ENCODE measurements at places on chromosomes 2 and 18.
A peak's percentile ranks its signal among the peaks of the same experiment; 100 is the strongest.

DNA sequence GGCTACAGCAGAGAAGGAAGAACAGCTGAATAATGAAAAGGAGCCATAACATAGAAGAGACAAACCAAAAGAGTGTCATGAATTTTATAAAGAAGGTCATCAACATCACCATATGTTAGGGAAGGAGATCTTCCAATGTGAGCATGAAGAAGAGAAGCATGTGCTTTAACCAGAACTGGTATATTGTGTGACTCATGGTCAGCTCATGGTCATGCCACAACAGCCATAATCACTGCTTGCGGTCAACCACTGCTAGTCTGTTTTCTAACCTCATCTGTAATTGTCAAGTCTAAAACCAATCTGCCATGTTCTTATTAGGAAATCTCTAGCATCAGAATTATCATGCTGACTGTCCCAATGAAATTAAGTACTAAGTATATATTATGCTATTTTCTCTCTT, 204.1 kb upstream of the VRK2 start:
- no peak for DNase-seq

DNA sequence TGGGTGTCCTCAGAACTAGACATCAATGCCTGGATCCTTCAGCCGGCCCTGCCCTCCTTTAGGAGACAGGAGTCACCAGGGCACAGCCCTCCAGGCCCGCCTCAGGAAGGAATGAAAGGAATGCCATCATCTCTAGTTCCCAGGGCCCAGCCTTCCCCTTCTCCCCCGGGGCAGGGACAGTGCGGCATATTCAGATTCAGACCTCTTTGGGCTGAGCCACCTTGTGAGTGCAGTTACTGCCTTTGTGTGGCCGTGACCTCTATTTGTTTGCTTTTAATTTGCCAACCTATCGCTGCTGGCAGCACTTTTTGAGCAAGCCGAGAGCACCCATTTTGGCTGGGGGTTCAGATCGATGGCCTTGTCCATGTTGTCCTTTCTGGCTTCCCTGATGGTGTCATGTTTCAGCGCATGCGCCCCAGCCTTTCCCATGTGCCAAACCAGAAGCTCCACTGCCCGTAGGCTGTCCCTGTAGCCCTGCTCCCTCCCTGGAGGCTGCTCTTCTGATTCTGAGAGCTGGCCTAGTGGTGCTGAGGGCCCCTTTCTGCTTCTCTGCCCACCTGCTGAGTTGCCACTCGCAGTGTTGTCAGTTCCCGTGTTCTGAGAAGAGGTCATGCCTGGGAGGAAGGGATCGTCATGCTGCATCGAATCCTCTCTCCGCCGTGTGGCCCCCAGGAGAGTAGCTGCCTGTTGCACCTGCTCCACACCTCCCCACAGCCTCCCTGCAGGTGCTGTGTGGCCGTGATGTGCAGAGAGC, 10.9 kb downstream of the ANKRD23 start:
- no peak for DNase-seq

DNA sequence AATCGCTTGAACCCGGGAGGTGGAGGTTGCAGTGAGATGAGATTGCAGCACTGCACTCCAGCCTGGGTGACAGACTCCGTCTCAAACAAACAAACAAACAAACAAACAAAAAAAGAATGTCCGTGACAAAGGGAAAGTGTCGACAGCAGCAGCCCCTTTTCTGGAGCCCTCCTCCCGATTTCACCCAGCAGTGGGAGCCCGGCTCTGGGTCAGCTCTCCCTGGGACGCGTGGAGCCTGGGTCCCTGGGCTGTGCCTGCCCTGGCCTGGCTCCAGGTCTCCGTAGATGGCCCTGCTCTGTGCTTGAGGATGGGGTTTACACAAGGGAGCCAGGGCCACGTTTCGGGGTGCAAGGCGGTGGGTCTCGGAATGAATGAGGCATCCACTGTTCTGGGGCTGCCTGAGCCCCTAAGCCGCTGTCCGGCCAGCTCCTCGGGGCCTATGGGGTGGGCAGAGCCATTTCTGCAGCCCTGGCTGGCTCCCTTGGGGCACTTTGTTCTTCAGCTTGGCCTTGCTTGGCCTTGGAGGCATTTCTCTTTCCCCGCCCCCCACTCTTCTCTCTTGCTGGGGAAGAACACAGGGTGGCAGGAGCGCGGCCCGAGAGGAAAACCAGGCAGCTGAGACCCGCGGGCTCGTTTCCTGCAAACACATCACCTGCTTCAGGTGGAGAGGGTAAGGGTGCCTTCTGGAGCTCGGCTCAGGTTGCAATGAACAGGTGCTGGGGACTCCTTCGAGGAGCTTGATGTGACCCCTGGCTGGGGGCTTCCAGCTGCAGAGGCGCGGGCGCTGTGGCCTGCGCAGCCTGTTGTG, 29.1 kb downstream of the RTP5 start:
- no peak for DNase-seq

- DNase-seq, result no peak
Measured at GRCh38 chr2:237691029-237691907, 63.9 kb downstream of the LRRFIP1 start.

DNA sequence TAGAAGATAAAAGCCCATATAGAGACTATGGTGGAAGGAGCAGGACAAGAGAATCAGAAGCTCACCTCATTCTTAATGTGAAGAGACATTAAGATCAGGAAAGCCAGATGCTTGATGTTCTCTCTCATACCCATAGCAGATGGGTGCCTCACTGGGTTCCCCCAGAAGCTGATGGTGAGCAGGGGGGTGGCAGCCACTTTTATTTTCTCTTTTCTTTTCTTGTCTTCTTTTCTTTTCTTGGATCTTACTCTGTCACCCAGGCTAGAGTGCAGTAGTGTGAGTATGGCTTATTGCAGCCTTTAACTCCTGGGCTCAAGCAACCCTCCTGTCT, 14.8 kb upstream of the CXCR4 start:
- no peak for DNase-seq

GRCh38 chr2:101419096-101419663, 31.9 kb upstream of the CREG2 start:
- peak; percentile 33 for DNase-seq

GRCh38 chr18:35515460-35516130, 17.8 kb upstream of the INO80C start:
- DNase-seq, result no peak

GRCh38 chr2:102437122-102437521, 14.2 kb downstream of the IL18RAP start:
- no peak for DNase-seq

GRCh38 chr2:172643142-172643541, 87.3 kb downstream of the PDK1 start:
- no peak for DNase-seq

DNA sequence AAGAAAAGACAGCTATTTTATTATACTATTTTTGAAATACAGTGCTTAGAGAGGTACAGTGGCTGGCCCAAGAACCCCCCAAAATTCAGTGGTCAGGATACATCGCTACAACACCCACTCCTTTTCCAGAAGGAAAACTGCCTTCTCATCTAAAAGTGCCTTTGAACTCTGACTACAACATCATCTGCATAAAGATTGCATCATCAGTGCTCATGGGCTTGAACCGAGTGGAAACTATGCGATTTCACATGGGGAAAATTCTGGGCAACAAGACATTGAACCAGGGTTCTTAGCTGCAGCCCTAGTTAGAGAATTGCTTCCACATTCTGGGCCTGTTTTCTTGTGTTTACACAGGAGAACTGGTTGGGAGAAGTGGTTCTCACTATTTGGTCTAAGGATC, 294.6 kb upstream of the SLC14A2 start:
- no peak for DNase-seq

- no peak for DNase-seq
Measured at GRCh38 chr2:99939135-99939534, 203.3 kb downstream of the AFF3 start.

- no peak for DNase-seq
Measured at GRCh38 chr2:84980263-84980983, 9.5 kb downstream of the KCMF1 start.

GRCh38 chr18:23872701-23873550, 141.6 kb upstream of the TTC39C start:
- DNase-seq, result no peak

DNA sequence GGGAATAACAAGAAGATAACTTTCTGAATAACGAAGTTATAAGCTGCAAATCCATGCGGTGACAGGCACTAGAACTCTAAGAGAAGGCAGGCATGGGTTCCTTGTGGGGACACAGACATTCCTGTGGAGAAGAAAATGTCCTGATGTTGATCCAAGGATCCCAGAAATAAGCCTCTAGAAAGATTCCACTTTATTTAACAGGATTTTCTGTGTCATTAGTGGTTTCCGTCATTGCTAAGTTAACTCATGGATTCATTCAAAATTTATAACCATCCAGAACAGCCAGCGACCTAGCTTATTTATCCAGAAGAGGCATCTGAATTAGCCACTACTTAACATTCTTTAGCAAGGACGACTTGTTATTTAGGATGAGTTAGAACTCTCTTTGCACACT, 10.0 kb upstream of the CD302 start:
- no peak for DNase-seq

DNA sequence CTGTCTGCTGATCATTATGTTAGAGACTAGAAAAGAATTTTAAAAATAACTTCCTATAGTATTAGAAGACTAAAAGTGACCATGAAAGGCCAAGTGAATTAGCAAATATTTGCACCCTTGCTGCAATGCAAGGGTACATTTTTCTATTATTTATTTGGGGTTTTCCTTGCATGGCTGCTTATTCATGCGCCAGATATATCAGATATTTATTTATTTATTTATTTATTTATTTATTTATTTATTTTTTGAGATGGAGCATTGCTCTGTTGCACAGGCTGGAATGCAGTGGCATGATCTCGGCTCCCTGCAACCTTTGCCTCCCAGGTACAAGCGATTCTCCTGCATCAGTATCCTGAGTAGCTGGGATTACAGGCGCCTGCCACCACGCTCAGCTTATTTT, 126.3 kb upstream of the LMAN1 start:
- no peak for DNase-seq

GRCh38 chr2:216475767-216476166, 22.9 kb upstream of the RPL37A start:
- no peak for DNase-seq

- no peak for DNase-seq
Measured at GRCh38 chr2:216925636-216926366, 65.9 kb upstream of the TNP1 start.

DNA sequence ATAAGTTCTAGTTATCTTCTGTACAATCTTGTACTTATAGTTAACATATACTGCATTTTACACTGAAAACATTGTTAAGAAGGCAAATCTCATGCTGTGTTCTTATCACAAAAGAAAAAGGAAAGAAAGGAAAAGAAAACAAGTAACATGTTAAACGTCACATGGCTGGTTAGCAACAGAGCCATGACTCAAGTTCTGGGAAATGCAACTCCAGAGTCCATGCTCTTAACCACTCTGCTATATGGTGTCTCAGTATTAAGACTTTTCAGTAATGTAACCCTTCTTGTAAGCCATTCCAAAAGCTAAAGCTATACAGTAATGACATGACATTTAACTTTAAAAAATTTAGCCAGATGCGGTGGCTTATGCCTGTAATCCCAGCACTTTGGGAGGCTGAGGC, 181.4 kb downstream of the BARD1 start:
- no peak for DNase-seq

DNA sequence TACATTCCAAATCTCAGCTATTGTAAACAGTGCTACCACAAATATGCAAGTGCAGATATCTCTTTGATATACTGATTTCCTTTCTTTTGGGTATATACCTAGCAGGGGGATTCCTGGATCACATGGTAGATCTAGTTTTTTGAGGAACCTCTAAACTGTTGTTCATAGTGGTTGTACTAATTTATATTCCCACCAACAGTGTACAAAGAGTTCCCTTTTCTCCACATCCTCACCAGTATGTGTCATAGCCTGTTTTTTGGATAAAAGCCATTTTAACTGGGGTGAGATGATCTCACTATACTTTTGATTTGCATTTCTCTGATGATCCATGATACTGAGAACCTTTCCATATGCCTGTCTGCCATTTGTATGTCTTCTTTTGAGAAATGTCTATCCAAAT, 6.3 kb upstream of the CCNT2 start:
- no peak for DNase-seq

Data from NCI-H748 treated with DMSO at 0.1 percent for 48 hours (cell line).